Right cardiac atrium (tissue), 5 donors: ENCODE measurements at places on chromosomes 7 and 10. TPM values are rescaled to one million over a fixed set of nuclear protein-coding genes. Genes with fewer than 3 reads are reported as not detected.

DNA sequence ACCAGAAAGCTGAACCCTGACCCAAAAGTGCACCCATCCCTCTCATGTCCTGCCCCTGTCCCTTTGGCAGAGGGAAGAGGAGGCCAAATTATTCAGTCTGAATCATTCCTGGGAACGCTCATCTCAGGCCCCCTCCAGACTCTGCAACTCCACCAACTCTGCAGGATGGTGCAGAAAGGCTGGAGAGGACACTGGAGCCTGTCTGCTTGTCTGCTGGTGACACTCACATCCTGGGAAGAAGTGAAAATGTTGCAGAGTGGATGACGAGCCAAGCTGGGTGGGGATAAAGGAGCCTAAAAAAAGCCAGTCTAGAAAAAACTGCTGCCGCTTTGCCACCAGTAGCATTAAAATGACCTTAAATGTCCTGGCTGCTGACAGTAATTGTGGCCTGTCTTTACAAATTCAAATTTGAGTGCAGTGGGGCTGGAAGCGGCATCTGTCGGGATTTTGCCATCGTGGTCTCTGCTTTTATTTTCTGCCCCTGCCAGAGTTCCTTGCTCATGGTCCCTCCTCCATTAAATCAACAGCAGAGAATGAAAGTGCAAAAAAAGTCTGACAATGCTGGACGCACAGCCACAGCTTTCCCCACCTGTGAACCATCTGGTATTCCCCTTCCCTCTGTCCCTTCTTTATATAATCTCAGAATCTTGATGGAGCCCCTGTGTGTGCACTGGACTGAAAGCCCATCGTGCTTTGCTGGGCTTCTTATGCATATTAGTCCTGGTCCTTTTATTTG lies 63.9 kb downstream of the STK17A start:
- DNase-seq, result peak; percentile 30

DNA sequence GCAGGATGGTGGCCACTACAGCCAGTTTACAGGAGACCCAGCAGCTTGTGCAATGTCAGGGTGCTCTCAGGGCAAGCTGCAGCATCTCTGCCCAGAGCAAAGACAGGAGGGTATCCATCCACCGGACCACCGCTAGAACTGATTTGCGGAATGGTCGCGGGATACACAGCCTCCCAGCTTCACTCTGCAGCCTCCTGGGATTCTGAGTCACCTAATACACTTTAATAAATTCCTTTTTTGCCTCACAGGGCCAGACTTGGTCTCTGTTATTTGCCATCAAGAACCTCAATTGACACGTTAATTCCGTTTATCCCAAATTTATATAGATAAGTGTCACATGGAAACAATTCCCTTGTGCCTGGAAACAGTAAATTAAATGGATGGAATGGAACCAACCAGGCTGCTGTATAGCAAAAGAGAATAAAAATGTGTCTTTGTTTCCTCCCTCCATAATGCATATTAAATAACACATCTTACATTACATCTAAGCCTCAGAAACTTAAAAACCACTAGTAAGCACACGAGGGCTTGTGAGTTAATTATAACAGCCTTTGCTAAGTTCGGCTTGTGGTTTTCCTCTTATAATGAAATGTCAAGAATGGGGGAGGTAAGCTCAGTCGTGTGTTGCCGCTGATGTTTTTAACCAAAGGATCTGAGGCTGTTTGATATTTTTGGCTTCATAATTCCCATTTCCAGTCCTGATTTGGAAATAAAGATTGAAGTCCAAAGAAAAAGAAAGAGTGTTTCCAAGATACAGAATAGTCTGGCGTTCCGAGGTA lies 52.1 kb downstream of the ADRB1 start:
- DNase-seq, result no peak

DNA sequence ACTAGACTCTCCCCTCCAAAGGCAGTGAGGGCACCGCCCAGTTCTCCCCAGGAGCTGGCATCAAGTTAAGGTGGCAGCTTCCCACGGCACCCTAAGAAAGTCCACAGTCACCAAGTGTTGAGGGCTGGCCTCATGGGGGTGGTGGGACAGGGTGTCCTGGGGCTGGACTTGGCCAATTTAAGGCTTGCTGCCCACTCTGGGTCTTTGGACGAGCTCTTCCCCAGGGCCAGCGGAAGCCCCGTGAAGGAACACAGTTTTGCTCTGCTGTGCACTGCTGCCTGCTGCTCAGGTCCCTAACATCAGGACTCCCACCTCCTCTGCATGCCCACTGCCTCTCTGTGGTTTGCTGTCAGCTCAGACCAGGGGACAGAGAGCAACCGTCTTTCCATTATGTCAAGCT lies 57.3 kb upstream of the TMEM72 start:
- DNase-seq, result no peak

DNA sequence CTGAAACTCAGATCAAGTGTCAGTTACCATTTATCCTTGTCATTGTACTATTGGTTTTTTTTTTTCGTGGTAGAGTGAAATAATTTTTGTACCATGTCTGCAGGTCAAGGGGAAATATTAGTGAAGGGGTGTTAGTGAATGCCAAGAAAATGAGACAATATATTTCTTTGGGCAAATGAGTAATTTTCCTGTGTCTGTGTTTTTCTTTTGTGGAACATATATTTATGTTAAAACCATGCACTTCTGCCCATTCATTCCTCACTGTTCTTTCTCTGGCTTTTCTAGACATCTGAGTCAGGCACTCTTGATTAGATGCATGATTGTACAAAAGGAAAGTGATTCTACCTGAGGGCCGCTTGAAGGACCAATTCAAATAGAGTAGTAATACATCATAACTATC lies 161.6 kb downstream of the BICC1 start:
- DNase-seq, result no peak

DNA sequence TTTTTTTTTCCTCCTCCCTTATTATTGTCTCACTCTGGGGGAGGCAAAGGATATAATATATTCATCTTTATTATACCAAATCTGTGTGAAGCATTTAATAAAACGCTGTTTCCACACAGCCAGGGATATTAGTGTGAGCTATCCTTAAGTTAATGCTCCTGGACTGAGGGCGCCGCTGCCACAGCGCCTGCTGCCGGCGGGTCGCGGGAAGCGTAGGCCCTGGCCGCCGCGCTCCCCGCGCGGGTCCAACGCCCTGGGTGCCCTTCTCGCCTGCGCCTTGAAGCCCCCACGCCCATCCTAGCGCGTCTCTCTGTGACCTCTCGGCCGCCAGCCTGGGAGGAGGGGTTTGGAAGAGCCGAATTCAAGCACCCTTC lies 9.5 kb upstream of the LBX1 start:
- DNase-seq, result no peak

The MLXIPL gene
- polyA plus RNA-seq, result 14.8 TPM

The A1CF gene
- not detected for polyA plus RNA-seq

The BHLHA15 gene
- polyA plus RNA-seq, result not detected

The GRM3 gene
- polyA plus RNA-seq, result 0.05 TPM

The NKX2-3 gene
- not detected for polyA plus RNA-seq

The TCF7L2 gene
- polyA plus RNA-seq, result 9.2 TPM

The BTBD16 gene
- polyA plus RNA-seq, result not detected

The BMPER gene
- polyA plus RNA-seq, result 1.3 TPM
